GM13977 (cell line): ENCODE measurements at places on chromosomes 7 and 10.

DNA sequence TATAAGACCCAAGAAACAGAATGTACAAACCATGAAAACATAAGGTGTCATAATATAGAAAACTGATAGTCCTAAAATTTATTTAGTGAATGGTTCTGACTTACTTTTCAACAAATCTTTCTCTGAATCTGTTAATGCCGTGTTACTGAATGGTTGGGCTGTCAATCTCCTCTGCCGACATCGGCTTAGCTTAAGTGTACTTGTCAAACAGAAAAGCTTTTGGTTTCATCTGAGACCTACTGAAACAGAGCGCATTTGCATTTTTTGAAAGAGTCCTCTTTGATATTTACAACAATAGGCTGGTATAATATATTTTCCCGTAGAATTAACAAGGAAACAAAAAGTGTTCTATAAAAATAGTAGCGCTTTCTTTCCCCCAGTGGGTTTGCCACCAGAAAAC, 120.9 kb upstream of the ZNF804B start:
- DNase-seq, result no peak

DNA sequence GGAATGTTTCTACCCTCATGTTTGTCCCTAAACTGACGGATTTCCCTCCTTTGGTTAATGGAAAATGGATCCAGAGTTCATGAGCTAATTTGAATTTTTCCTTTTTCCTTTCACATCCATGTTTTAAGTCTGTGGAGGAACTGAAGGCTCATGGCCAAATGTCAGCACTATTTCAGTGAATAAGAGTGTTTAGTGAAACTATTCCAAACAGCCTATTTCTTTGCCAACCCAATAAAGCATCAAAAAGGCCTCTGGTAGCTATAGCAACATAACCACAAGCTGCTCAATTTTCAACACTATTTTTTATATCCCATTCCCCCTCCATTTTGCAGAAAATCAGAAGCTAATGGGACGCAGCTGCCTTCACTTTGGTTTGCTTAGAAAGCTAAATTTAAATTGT, 1454.1 kb downstream of the GATA3 start:
- DNase-seq, result no peak

DNA sequence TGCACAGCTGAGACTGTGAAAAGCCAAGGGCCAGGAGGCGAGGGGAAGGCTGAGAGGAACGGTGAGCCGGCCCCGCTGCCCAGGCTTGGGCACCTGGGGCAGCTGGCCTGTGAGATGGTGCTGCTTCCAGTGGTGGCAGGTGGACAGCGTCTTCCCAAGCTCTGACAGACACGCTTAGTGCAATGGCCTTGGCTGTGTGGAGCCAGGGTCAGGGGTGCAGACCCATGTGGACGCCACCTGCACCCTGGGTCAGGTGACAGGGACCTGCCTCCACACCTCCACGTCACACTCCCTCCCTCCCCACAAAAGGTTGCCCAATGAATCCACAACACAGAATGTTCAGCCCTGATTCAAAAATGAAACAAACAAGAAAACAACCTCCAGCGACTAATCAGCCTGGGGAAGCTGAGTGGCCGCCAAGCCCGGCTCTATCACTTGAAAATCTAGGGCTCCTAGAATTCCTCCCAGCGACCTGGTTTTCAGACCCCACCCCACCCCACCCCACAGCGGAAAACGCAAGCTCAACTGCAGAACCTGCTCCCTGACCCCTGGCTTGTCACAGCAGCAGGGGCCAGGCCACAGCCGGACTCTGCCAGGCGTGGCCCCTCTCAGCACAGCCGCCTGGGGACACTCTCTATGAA, 54.3 kb downstream of the PRKAG2 start:
- DNase-seq, result no peak

GRCh38 chr7:108529341-108529740, 3.4 kb upstream of the PNPLA8 start:
- no peak for DNase-seq

- DNase-seq, result no peak
These were observed 30.3 kb downstream of the ADCYAP1R1 start for GRCh38 chr7:31082447-31082846.

GRCh38 chr7:112422842-112423496, 27.3 kb upstream of the IFRD1 start:
- DNase-seq, result no peak
